ENCODE measurements at places on chromosomes 5 and 9. TPM values are rescaled to one million over a fixed set of nuclear protein-coding genes. Genes with fewer than 3 reads are reported as not detected.

The ZNF454 gene
- total RNA-seq: not detected

The ANKRD33B gene
- total RNA-seq: 12.6 TPM

The HMHB1 gene
- not detected for total RNA-seq

The ANKRD18A gene
- total RNA-seq: 4.9 TPM

The PRUNE2 gene
- total RNA-seq: 0.14 TPM

The TMEFF1 gene
- 0.80 TPM for total RNA-seq

The QRFP gene
- total RNA-seq: not detected

The IL4 gene
- not detected for total RNA-seq

The HEMGN gene
- not detected for total RNA-seq

Measured in A549 treated with RU486 at 1 μM for 4 hours (cell line).